NCI-H1694 treated with DMSO at 0.1 percent for 48 hours (cell line): ENCODE measurements at places on chromosomes 6 and 20.

DNA sequence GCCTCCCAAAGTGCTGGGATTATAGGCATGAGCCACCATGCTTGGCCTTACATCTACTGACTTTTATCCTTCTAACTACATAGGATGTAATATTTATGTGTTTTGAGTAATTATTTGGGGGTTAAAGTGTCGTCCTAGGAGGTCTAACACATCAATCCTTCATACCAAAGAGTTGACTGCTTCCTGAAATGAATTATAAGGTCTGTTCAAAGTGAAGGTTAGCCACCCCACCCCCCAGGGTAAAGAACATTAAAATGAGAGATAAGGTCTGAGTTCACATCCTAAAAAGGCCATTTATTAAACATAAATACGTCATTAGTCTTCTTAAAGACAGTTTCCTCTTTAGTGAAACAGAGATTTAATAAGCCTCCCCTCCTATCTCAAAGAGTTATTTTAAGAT lies 33.8 kb downstream of the TNFAIP3 start:
- no peak for DNase-seq

DNA sequence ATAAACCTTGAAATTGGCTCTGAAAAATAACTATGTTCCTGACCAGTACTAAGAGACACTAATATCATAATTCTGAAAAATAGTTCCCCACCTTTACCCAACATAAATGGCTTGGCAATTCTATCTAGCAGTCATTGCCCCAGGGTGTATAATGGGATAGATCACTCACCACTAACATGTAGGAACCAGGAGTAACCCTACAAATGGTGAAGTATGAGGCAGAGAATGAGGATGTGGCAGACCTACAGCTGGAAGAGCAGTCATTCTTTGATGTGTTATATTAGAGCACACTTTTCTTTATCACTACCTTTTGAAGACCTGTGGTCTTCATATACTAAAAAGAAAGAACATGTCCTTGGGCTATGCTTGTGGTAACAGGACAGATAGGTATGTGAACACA lies 136.5 kb upstream of the SYNDIG1 start:
- DNase-seq = no peak

DNA sequence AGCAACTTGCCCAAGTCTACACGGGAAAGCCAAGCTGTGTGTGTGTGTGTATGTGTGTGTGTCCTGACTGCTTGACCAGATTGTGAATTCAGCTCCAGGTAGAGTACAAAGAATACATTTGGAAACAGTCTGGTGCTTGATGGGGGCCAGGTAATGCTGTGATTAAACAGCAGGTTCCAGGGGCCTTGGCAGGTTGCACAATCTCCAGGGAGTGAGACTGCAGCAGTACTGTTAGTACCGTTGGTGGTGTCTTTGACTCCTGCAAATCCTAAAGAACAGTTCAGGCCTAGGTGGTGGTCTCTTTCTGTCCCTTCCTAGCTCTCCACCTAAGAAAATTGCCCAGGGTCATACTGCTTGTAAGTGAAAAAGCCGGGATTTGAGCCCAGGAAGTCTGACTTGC lies 11.2 kb upstream of the PSMF1 start:
- DNase-seq = no peak

GRCh38 chr6:45420083-45420908 lies 42.6 kb upstream of the SUPT3H start:
- DNase-seq = no peak

DNA sequence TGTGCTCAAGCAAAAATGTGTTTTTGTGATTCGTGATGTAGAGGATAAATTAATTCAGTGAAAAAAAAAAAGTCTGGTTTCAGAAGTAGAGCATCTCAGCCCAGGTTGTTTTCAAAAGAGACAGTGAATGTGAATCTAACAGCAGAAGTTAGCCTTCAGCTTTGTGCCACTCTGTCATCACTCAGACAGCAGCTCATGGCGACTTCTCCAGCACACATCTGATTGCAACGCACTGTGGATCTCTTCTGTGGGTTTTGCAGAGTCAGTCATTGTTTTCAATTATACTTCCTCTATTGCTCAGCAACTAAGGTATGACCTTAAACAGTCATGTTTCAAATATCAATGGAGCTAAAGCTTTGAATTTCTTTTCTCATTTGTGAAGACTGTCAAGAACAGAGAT lies 335.5 kb upstream of the POU3F2 start:
- no peak for DNase-seq

DNA sequence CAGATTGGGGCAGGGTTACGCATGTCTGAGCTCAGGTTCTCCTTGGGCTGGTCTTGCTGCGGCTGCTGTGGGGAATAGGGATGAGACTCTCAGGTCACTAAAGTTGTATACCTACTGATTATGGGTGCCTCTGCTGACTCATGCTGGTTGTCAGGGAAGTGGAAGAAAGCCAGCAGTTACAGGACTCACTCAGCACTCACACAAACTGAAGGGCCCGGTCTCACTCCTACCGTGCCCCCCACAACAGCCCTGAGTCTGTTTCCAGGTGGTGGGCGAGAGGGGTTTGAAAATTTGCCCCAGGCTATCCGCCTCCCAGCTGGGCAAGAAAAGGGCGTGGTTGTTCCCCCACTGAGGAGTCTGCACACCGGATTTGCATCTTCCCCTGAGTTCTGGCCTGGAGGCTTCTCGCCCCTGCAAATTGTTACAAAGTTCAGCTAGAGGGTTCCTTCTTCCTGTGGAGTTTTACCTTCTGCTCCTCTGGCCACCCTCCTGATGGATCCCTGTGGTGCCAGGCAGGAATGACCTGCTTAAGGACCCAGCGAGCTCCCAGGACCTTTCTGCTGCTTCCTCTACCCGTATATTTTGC lies 659.2 kb downstream of the HDGFL1 start:
- no peak for DNase-seq

GRCh38 chr6:110448846-110449540 lies 27.4 kb downstream of the SLC22A16 start:
- DNase-seq = no peak

DNA sequence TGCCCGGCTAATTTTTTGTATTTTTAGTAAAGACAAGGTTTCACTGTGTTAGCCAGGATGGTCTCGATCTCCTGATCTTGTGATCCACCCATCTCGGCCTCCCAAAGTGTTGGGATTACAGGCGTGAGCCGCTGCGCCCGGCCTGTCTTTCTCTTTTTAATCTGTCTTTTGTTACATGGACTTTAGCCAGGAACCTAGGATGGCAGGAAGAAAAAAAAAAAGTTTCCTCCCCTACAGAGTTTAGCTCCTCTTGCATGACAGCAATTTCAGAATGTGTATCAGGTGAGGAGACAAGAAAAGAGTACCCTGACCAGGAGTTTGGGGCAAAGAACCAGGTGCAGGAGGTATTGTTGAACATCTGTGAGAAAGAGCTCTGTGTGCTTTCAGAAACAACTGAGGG lies 21.4 kb upstream of the TXLNB start:
- no peak for DNase-seq

DNA sequence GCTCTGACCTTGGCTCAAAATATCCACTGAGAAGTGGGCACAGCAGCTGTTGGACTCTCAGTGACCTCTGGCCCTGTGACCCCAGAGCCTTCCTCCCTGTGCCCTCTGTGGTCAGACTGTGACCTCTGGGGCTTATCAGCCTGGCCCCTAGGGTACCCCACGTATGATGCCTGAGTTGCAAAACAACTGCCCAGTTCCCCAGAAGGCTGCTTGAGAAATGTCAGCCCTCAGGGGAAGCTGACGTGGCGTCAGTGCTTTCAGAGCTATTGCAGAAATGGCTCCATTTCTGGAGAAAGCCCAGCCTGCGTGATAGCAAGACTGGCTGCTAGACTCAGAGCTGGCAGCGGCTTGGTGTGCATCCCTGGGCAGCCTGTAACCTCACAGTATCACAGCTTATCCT lies 31.5 kb upstream of the TGM2 start:
- no peak for DNase-seq

DNA sequence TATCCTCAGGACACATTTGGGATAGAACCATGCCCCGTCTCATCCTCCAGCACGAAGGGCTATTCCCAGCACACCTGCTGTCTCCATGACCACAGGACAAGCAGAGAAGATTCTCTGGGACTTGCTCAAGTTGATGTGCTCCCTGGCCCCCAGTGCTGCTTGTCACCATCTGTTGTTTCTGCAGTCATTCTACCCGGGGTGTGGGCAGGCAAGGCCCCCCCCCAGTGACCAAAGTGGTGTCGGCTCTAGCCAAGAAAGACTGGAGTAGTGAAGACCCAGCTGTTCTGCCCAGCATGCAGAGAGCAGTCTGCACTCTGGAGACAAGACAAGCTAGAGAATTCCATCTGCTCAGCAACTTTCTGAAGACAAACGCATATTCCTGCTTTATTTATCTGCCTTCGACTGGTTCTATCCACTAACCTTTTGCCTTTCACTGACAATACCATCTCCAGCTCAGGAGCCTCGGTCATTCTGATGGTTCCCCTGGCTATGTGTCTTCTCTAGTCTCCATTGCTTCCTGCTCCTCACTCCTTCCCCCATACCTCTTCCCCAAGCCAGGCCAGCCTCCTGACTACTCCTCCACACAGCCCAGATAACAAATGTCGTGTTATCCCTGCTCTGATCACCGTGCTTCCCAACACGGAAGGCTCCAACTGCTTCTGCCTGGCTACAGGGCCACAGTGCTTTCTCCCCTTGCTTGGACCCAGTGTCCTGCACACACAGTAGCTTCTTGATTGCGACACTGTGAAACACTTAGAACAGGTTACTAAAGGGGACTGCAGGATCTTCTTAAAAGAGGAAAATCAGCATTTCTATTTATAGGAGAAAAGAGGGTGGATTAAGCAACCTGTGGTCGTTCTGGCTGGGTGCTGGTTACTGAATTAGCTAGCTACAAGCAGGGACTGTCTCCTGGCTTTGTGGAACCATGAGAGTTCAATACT lies 86.7 kb upstream of the EMILIN3 start:
- DNase-seq = no peak

GRCh38 chr6:135397172-135397952 lies 100.2 kb downstream of the AHI1 start:
- no peak for DNase-seq

- no peak for DNase-seq
Measured at GRCh38 chr6:48775157-48775556, 664.2 kb upstream of the PTCHD4 start.

DNA sequence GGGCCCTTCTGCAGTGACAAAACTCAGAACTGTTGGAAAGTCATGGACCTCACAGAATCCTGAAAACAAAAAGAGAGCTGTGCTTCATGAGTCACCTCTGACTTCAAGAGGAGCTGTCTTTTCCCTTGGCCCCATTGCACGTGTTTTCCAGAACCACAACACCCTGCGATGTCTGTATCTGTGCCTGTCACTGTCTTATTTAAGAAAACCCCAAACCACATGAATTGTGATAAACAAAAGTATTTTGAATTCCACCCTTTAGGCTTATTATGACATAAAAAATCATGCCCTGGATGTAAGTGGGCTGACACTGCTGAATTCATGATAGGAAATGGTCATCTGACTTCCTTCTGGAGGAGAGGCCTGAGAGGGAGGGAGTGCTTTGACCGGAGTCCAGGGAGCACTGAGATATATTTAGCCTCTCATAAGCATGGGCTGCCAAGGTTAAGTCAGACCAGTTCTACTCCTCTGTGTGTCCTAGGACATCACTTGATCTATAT lies 96.4 kb upstream of the DUSP22 start:
- no peak for DNase-seq

- DNase-seq = no peak
Measured at GRCh38 chr6:154592199-154592860, 81.8 kb upstream of the CNKSR3 start.

DNA sequence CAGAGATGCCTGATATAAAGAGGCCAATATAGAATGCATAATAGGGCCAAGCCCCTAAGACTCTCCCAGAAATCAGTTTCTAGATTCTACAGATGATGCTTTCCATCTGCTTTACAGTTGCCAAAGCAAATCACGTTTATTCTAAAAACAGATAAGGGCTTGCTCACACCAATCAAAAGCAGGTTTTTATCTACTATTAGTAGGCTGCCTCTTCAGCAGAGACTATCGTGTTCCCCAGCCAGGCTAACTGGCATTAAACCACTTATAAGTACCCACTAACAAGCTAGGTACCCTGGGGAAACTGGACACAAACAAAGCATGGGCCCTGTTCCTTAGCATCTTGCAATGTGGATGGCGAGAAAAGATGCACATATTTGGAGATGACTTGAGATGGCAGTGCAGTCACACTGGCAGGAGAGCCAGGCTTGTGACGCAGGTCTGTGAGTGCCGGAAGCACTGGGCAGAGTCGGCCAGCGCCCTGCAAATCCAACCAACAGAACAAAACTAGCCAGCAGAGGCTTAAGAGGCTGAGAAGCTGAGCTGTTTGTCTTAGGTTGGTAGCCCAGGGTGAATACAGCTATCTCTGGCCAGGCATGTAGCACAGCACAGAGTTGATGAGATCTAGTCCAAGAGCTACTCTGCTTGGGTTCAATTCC lies 73.4 kb downstream of the GFOD1 start:
- DNase-seq = no peak

DNA sequence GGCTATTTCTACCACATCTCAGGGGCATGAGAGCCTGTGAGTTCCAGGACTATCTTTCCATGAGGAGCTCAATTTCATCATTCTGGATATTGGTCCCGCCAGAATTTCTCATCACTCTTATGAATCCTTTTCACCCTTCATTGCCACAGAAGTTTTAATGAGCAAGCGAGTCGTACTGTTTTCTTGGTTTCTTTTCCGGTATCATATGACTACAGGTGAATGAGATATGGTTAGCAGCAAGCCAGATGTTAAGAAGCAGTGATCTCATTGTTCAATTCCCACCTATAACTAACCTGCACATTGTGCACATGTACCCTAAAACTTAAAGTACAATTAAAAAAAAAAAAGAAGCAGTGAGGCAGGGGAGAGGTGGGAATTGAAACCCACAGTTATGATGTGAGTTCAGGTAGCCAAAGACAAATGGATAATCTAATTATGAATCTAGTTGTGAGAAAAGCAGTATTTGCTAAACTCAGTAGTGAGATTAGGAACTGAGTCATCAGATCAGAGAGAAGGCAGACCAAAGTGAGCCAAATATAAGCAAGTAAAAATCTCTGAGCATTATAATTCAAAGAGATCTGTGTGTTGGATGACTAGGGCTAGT lies 78.0 kb upstream of the ELOVL5 start:
- DNase-seq = no peak

DNA sequence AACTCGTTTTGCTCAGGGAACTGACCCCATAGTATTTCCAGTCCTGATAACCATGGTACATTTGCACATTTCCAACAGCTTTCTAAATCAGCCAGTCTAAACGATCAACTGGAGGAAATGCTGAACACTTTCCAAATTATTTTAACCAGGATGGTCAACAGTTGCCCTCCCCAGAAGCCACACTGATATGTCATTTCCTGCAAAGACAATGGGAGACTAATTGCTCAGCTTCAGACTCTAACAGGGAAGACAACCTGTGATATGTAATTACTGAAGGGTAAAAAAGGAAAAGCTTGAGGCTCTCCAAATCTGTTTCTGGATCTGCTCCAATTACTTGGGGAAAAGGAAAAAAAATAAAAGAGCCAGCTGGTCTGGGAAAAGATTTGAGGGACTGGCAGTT lies 88.8 kb downstream of the FYN start:
- DNase-seq = no peak

GRCh38 chr6:5840734-5841390 lies 165.9 kb downstream of the NRN1 start:
- DNase-seq = no peak

GRCh38 chr6:44038543-44039065 lies 88.6 kb downstream of the MRPL14 start:
- DNase-seq = no peak

GRCh38 chr6:170524172-170524502 lies 29.0 kb downstream of the PSMB1 start:
- DNase-seq = no peak
